Spleen (tissue), 13 donors: ENCODE measurements at places on chromosomes 12 and 14. TPM values are rescaled to one million over a fixed set of nuclear protein-coding genes. Genes with fewer than 3 reads are reported as not detected.

IL22 gene
- total RNA-seq = not detected

DNA sequence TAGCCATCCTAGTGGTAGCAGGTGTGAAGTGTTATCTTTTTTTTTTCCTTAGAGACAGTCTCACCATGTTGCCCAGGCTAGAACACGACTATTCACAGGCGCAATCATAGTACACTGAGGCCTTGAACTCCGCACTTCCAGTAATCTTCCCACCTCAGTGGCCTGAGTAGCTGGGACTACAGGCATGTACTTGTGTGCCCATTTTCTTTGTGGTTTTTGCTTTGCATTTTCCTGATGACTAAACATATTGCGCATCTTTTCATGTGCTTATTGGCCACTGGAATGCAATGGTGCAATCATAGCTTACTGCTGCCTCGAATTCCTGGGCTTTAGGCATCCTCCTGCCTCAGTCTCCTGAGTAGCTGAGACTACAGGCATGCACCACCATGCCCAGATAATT lies 33.3 kb upstream of the GCH1 start:
- DNase-seq = no peak

- DNase-seq = no peak
Observed at GRCh38 chr14:86902176-86902950, 1090.6 kb downstream of the GALC start.

DYNC1H1 gene
- total RNA-seq = 326 TPM

- peak; percentile 22 for DNase-seq
Observed at GRCh38 chr12:116459916-116460663, 99.1 kb upstream of the MAP1LC3B2 start.

- no peak for DNase-seq
Observed at GRCh38 chr14:78417532-78417931, 247.4 kb downstream of the NRXN3 start.

IL23A gene
- 3.2 TPM for total RNA-seq

CMA1 gene
- total RNA-seq = not detected

- peak; percentile 95 for DNase-seq
Observed at GRCh38 chr14:73825551-73826188, 26.0 kb upstream of the PTGR2 start.

DNA sequence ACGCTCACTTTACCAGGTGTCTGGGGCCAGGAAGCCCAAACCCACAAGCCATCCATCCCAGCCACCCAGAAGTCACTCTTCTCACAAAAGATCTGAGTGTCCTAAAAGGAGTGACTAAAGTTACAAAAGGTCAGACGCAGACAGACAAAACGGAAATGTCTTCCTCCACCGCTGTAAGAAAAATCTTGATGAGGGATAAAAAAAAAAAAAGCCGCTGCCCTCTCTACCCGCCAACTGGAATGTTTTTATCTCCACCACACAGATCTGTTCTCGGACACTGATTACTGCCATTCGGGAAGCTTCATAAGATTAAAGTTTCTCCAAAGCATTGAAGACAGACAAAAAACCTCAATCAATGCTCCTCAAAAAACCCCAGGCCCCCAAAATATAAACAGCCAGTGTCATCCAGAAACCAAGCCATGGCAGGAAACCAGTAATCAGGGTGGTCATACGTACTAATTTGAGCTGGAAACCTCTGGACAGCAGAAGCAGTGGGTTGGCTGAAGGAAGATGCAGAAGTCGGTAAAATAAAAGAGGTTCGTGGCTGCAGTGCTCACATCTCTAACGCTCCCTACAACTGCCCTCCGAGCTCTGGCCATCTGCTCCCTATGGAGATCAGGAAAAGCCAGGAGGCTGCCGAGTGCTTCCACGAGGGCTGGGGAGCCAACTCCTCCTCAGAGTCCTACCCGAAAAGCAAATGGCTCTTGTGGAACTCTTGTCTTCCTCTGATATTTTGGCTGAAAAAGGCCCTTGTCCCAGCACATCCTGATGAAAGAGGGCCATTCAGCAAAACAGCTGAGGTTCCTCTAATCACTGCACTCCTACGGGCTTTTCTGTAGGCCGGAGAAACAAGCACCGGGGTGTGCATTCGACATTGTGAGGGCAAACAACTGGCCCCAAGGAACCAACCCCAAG lies 30.3 kb downstream of the SSH1 start:
- peak; percentile 55 for DNase-seq

DNA sequence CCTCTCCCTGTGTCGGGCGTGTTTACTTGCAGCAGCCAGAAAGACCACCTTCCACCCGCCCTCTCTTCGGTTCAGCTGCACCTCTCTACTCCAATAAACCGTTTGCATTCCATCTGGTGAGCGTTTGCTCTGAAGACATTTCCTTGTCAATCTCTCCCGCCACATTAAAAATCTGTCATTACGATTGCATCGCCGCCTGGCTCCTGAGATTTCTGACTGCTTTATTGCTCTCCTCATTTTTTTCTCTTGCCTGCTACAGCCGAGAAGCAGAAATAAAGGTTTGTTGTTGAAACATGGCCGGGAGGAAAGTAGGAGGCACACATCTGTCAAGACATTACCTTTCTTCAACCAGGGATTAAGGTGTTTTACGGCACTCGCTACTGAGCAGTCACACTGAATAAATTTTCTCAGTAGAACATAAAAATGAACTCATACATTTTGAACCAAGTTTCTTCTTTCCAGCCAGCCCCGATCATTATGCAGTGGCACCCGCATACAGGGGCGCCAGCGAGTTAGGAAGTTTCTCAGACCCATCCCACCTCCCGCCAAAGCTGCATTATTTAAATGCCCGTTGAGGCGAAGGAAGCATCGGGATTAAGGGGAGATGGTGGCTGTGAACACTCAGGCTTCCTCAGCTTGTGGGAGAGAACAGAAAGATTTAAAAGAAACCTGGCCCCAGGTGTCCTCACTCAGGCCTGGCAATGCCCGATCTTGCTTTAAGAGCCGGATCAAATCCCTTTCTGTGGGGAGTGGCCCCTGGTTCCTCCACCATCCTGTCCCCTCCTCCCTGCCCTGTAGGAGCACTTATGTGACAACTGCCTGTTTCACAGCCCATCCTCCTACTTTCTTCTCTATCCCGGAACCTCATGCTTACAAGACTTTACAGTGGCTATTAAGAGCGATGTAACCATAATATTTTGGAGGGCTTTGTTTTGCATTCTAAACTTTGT lies 1108.9 kb downstream of the BCL11B start:
- DNase-seq = no peak

- no peak for DNase-seq
Observed at GRCh38 chr14:59320763-59321625, 132.5 kb downstream of the DAAM1 start.

FOXA1 gene
- not detected for total RNA-seq
